Mesothelial cell of epicardium (in vitro differentiated cells): ENCODE measurements at places on chromosomes 5 and 9.

GRCh38 chr5:98121036-98121936 lies 652.2 kb upstream of the RGMB start:
- no peaks in the 10 kb centered on the region for H3K4me1 ChIP-seq
- peaks cover 2% of the 10 kb centered on the region for H3K27me3 ChIP-seq
- H3K36me3 ChIP-seq, result no peaks in the 10 kb centered on the region
- no peak overlapping the region for H3K27ac ChIP-seq
- no peak for DNase-seq

DNA sequence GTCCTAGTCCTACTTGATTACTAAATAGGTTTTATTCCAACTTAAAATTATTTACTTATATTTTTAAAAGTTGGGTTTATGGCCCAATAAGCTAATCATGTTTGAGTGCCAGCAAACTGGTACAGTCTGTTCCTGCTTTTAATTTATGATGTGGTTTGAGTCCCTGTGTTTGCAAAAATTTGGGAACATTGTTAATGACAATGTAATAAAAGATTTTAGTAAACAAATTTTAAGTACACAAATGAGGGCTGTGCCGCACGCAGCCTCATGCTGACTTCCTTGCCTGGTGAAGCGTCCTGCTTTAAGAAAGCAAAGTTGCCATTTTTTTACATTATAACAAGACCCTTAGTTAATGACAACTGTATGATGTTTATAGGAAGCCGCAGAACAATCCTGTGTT lies 96.8 kb upstream of the MAP1B start:
- H3K4me3 ChIP-seq, result no peak overlapping the region
- H3K27me3 ChIP-seq, result no peaks in the 10 kb centered on the region
- no peaks in the 10 kb centered on the region for H3K36me3 ChIP-seq
- H3K27ac ChIP-seq, result no peak overlapping the region
- DNase-seq, result no peak

- DNase-seq, result no peak
- peaks cover 80% of the 10 kb centered on the region for H3K4me1 ChIP-seq
- peak overlapping the region; percentile 99 for H3K27ac ChIP-seq
- H3K36me3 ChIP-seq, result peaks cover 2% of the 10 kb centered on the region
- no peak overlapping the region for H3K4me3 ChIP-seq
These were observed 83.8 kb downstream of the DAPK1 start for GRCh38 chr9:87581513-87581912.

- peaks cover 12% of the 10 kb centered on the region for H3K36me3 ChIP-seq
- no peaks in the 10 kb centered on the region for H3K27me3 ChIP-seq
- no peak overlapping the region for H3K27ac ChIP-seq
These were observed 1148.0 kb downstream of the CDH12 start for GRCh38 chr5:21704974-21705668.

GRCh38 chr9:35726931-35727330 lies 5.1 kb downstream of the TLN1 start:
- no peak overlapping the region for H3K27ac ChIP-seq
- peak overlapping the region; percentile 33 for H3K4me3 ChIP-seq
- no peaks in the 10 kb centered on the region for H3K4me1 ChIP-seq
- H3K36me3 ChIP-seq, result peaks cover 22% of the 10 kb centered on the region
- no peak for DNase-seq
- H3K27me3 ChIP-seq, result no peaks in the 10 kb centered on the region

GRCh38 chr9:35738186-35738585 lies 5.7 kb downstream of the CREB3 start:
- no peak overlapping the region for H3K27ac ChIP-seq
- H3K4me1 ChIP-seq, result peaks cover 5% of the 10 kb centered on the region
- no peak for DNase-seq
- no peaks in the 10 kb centered on the region for H3K27me3 ChIP-seq
- no peak overlapping the region for H3K4me3 ChIP-seq
- H3K36me3 ChIP-seq, result peaks cover 13% of the 10 kb centered on the region

DNA sequence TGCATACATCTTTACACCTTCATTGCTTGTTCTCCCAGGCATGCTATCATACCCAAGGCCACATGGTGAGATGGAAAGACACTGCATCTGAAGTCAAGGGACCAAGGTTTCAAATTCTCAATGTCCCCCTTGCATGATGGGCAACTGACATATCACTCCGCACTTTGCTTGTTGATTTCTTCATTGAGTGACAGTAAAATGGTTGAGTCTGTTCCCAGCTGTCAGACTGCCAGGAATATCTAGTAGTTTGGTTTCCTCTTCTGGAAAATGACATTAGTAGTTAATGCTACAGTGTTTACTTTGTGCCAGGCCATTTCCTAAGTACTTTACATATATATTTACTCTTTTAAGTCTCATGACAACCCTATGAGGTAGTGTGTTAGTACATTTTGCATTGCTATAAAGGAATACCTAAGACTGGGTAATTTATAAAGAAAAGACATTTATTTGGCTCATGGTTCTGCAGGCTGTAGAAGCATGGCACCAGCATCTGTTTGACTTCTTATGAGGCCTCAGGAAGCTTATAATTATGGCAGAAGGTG lies 114.4 kb downstream of the PCSK1 start:
- no peaks in the 10 kb centered on the region for H3K27me3 ChIP-seq
- H3K27ac ChIP-seq, result no peak overlapping the region
- DNase-seq, result no peak
- no peak overlapping the region for H3K4me3 ChIP-seq

DNA sequence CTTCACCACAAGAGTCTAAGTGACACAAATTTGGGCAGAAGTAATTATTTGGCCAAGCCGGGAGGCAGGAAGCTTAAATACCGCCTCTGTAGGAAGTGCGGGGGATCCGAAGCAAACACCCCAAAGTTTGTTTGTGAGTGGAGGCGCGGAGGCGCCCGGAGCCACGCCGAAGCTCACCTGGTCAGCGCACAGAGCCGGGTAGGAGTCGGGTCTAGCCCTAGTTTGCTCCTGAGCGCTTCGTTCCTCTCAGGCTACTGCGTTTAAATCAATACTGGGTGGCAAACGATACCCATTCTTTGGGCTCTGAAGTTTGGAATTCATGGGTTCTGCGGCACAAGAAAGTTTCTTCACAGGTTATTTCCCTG lies 855 bp downstream of the MCC start:
- H3K27me3 ChIP-seq, result peaks cover 50% of the 10 kb centered on the region
- H3K36me3 ChIP-seq, result peaks cover 14% of the 10 kb centered on the region
- H3K27ac ChIP-seq, result no peak overlapping the region
- peak overlapping the region; percentile 89 for H3K4me3 ChIP-seq
- DNase-seq, result no peak
- peaks cover 6% of the 10 kb centered on the region for H3K4me1 ChIP-seq

DNA sequence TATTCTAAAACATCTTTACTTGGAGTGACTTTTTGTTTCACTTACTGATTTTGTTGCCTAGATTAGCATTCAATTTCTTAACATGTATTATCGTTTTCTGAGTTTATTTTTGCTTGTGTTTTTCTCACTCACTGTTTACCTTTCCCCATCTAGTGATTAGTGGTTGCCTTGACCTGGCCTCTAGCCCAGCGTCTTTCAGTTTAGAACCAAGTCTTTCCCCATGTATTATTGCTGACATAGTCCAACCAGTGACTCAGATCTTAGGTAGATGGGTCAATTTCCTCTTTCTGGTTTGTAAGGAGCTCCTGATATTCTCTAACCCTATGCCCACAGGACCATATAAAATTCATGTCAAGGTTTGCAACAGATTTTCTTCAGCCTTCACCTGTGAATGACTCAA lies 135.5 kb downstream of the PRR16 start:
- no peaks in the 10 kb centered on the region for H3K36me3 ChIP-seq
- DNase-seq, result no peak
- no peaks in the 10 kb centered on the region for H3K4me1 ChIP-seq
- H3K27ac ChIP-seq, result no peak overlapping the region
- no peak overlapping the region for H3K4me3 ChIP-seq

DNA sequence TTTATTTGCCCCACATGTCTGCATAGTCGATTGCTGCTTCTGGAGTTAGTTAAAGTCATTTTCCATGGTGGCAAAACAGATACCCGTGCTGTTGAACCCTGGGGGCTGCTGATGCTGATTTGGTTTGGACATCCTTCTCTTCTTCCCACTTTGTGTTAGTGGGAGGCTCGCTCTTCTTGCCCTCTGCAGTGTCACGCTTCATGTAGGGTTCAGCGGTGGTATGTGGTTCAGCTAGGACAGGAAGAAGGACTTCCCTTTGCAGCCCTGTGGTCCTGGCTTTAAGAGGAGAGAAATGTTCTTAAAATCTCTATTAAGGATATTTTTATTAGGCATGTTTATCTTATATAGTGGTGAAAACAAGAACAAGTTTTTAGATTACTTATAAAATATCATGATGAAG lies 36.2 kb downstream of the SLC36A1 start:
- no peak for DNase-seq
- no peak overlapping the region for H3K4me3 ChIP-seq
- H3K36me3 ChIP-seq, result peaks cover 17% of the 10 kb centered on the region
- H3K4me1 ChIP-seq, result peaks cover 14% of the 10 kb centered on the region
- H3K27me3 ChIP-seq, result no peaks in the 10 kb centered on the region

DNA sequence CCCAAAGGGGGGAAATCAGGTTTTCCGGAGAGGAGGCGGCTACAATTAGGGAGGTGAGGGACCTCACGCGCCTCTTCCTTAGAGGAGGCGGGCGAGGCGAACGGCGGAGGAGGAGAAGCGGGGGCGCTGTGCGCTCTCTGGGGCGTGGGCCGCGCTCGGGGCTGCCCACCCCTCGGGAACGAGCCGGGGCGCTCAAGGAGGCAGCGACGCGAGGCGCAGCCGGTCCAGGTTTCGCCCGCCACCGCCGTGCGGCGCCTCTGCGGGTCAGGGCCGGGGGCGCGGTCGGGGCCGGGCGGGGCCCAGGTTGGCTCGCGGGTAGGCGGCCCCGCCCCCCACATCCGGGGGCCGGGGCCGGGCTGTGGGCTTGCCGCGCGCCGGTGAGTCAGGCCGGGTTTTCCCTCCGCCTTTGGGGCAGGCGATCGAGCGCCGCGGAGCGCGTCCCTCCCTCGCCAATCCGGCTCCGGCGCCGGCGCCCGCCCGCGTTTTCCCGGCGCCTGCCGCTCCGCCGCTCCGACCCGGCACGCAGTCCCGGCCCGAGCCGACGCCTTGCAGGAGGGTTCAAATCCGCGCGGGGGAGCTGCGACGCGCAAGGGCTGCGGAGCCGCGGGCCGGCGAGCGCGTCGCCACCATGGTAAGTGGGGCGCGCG lies at the start of gene N4BP3:
Gene N4BP3, plus strand, starts transcription at position 392 of the 647 bp plus-strand sequence. CDS start 6,052 bp downstream, outside the sequence.
- peak; percentile 75 for DNase-seq
- H3K27ac ChIP-seq, result peak within 1 kb of the TSS; percentile 67
- H3K4me1 ChIP-seq, result peaks cover 32% of the 10 kb centered on the region
- H3K27me3 ChIP-seq, result peaks cover 22% of the 10 kb centered on the region
- peak within 1 kb of the TSS; percentile 79 for H3K4me3 ChIP-seq

DNA sequence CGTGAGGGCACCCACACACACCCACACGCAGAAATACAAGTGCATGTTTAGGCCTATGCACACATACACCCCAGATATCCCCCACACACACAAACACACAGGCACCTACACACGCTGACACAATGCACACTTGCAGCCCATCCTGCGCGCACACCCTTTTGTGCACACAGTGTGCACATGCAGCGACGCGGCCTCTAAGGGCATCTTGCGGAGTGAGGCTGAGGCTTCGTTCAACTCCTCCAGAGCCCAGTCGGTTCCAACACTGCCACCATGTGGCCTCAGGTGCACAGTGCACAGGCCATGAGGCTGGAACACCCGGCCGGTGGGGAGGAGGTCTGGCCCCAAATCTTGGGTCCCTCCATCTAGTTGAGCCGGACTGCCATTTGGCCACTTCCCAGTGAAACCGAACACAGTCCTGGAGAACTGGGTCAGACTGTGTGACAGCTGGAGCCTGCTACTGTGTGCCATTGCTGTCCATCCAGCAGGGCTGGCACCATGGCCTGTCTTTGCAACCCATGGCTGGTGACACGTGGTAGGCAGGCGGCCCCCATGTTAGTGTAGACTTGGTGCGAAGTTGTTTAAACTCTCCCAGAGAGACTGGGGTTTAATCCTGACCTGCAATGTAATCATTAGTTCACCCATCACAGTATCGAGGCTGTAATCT lies 97.7 kb upstream of the MVB12B start:
- no peak overlapping the region for H3K27ac ChIP-seq
- peak; percentile 51 for DNase-seq
- H3K4me1 ChIP-seq, result no peaks in the 10 kb centered on the region

GRCh38 chr5:38414348-38414747 lies 142.1 kb downstream of the LIFR start:
- H3K27ac ChIP-seq, result no peak overlapping the region
- DNase-seq, result no peak
- H3K4me3 ChIP-seq, result no peak overlapping the region
- H3K4me1 ChIP-seq, result no peaks in the 10 kb centered on the region

- peaks cover 7% of the 10 kb centered on the region for H3K27me3 ChIP-seq
- H3K4me3 ChIP-seq, result no peak overlapping the region
- no peaks in the 10 kb centered on the region for H3K36me3 ChIP-seq
These were observed 498.6 kb downstream of the EBF1 start for GRCh38 chr5:158601118-158601517.

DNA sequence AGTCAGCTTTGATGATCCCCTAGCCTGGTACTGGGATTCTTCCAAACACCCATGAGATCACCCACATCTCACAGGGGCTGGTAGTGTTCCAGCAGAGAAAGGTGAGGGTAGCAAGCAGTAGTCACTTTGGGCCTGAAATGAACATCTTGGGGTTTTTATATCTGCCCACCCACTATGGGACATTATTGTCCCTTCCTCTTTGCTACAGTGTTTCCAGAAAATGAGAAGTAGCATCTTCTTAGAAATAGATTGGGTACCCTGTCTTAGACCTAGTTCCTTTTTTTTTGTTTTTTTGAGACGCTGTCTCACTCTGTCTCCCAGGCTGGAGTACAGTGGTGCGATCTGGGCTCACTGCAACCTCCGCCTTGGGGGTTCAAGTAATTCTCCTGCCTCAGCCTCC lies 249.2 kb upstream of the ANKRD55 start:
- DNase-seq, result no peak
- peaks cover 37% of the 10 kb centered on the region for H3K4me1 ChIP-seq
- no peak overlapping the region for H3K4me3 ChIP-seq
- no peaks in the 10 kb centered on the region for H3K27me3 ChIP-seq
- H3K27ac ChIP-seq, result peak overlapping the region; percentile 96

GRCh38 chr9:114911167-114911821 lies 19.1 kb downstream of the TNFSF8 start:
- no peak for DNase-seq
- no peaks in the 10 kb centered on the region for H3K36me3 ChIP-seq
- no peaks in the 10 kb centered on the region for H3K27me3 ChIP-seq
- peak overlapping the region; percentile 53 for H3K27ac ChIP-seq

GRCh38 chr5:53206562-53206961 lies 97.0 kb upstream of the MOCS2 start:
- H3K36me3 ChIP-seq, result no peaks in the 10 kb centered on the region
- H3K4me1 ChIP-seq, result no peaks in the 10 kb centered on the region
- H3K4me3 ChIP-seq, result no peak overlapping the region
- H3K27ac ChIP-seq, result no peak overlapping the region
- DNase-seq, result no peak

- H3K27me3 ChIP-seq, result no peaks in the 10 kb centered on the region
- no peak overlapping the region for H3K4me3 ChIP-seq
- no peak for DNase-seq
- peak overlapping the region; percentile 61 for H3K27ac ChIP-seq
These were observed 41.3 kb downstream of the MACROH2A1 start for GRCh38 chr5:135357685-135358084.
